Fibroblast of skin of scalp (primary cell): ENCODE measurements at places on chromosomes 1 and 21.

DNA sequence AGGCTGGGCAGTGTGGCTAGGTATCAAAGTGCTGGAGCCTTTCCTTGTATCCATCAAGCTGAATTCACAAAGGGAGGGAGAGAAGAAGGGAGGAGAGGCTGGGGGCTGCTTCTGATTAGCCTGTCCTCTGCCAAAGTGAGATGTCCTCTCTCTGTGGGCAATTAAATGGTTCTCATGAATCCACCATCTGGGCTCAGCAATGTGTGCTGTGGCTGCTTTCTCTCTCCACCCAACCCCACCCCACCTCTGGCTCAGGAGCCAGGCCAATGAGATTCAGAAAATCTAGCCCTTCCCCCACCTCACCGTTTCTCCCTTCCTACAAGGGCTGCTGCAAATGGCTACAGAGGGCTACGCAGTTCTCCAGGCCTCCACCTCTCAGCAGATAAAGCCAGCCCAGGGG lies 154.6 kb downstream of the TENT5C start:
- DNase-seq, result no peak

DNA sequence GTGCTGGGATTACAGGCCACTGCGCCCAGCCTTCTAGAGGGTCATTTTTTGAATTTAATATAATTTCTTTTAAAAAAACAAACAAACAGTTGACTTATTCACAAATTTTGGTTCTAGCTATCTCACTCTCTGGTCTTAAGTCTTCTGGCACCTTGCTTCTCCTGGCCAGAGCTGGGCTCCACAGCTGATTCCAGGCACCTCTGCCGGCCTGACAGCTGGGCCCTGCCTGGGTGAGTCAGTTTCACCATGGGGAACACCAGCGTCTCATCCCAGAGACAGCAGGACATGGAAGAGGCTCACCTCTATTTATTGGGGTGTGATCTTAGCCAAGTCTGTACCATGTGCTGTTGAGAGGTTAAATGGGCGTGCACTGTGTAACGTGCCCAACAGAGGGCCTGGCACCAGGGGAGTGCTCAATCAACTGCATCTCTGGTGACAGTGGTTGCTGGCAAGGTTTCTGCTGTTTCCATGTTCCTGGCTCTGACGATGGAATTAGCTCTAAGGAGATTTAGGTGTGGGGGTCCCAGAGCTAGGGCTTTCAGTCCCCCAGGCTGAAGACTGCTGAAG lies 956 bp downstream of the CPLANE2 start:
- no peak for DNase-seq

GRCh38 chr1:235225299-235225698 lies 64.2 kb upstream of the RBM34 start:
- DNase-seq, result no peak

DNA sequence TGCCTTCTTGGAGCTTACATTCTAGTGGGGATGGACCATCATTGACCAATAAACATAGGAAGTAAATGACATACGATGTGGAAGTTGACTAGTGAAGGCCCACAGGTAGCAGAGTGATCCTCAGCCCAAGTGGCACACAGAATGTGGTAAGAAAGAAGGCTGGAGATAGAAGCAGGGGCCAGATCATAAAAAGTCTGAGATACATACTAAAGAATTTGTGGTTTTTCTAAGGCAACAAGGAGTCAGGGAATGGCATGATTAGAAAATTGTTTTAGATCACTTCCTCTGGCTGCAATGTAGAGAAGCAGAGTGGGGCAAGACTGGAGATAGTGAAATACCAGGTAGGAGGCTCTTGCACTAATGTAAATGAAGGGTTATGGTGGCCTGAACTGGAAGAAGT lies 154.0 kb downstream of the VPS13D start:
- peak; percentile 31 for DNase-seq

DNA sequence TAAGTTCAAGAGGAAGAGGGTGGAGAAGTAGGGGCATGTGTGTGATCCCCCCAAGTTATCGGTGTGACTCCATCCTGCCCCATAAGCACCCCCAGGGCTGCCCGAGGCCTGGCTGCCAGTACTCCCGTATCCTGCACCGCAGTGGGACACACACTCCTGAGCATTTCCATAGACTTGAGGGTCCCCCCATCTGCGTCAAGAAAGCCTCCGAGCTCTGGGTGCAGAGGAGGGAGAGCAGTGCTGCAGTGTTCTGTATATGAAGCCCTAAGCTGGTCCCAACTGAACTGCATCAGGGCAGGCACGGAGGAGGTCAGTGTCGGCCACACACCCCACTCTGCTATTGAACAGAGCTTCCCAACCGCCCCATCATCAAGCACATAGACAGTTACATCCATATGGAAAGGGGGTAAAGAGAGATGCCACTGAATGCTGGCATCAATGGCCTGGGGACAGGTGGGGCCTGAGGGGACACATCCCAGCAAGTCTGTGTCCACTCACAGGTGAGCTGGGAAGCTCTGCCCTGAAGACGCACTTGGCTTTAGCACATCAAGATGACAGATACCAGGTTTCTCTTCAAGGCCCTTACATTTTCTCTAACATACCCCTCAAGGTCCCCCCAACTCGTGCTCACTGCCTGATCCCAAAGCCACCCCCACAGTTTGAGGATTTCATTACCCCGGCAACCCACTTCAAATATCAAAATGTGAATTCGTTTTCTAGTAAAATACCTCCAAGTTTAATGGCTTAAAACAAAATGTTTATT lies 64.3 kb downstream of the EVA1C start:
- DNase-seq, result no peak

- no peak for DNase-seq
Measured at GRCh38 chr1:76503100-76503499, 364.2 kb upstream of the ST6GALNAC5 start.

GRCh38 chr1:236058141-236058934 lies 6.6 kb downstream of the NID1 start:
- peak; percentile 29 for DNase-seq

- peak; percentile 89 for DNase-seq
Measured at GRCh38 chr1:244964112-244964971, 100.0 kb upstream of the HNRNPU start.

- DNase-seq, result no peak
Measured at GRCh38 chr1:92051948-92052347, 22.2 kb downstream of the EPHX4 start.

DNA sequence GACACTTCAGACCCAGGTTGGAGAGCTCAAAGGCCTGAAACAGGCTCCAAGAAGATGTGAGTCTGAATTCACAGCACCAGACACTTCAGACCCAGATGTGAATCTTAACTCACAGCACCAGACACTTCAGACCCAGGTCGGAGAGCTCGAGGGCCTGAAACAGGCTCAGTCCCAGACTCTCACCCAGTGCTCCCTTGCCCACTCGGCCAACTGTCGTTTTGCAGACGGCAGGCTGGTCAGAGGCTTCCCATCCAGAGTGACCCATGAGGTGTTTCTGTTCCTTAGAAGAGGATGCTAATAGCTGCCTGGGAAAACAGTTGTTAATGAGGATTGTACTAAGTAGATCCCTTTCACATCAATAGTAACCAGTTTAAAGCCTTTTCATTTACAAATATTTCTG lies 88.4 kb downstream of the ADARB1 start:
- DNase-seq, result no peak

GRCh38 chr1:26702680-26703038 lies 6.8 kb downstream of the ARID1A start:
- DNase-seq, result no peak

GRCh38 chr1:75430526-75430925 lies 180.4 kb downstream of the SLC44A5 start:
- DNase-seq, result no peak

GRCh38 chr1:14970799-14971141 lies 182.8 kb upstream of the TMEM51 start:
- DNase-seq, result peak; percentile 22

- peak; percentile 7 for DNase-seq
Measured at GRCh38 chr21:41369105-41369919, 7.5 kb downstream of the MX2 start.

DNA sequence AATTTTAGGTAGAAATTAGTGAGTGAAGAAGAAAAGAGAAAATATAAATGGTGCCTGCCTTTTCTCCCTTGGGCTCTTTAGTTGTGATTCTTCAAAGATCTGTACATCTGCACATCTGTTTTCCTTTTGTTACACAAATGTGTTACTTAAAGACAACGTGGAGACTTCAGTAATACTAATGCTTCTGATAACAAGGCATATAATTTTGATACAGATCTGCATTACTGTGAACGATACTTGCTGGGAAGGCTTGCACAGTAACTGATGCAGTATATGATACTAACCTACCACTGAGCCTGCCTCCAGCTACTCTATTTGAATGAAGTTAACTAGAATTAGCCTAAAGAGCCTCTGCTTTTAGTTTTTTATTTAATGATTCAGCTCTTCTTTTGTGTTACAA lies 244.6 kb downstream of the COL11A1 start:
- no peak for DNase-seq

DNA sequence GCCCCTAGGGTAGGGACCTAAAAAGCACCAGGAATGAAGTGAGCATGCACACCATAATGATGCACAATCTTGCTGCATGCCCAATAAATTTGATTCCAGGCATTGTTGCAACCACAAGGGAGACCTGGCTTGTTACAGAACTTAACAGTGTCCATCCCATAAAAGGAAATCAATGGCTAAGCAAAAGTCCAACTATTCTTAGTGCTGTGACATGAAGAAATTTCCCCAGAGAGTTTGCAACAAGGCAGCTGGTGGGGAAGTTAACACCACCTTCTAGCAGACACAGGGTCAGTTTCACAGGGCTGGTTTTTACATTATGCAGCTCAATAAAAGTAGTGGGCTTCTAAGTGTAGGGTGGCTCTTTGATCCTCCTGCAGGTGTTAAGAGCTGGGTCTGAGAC lies 221.1 kb downstream of the KCNJ6 start:
- peak; percentile 6 for DNase-seq

DNA sequence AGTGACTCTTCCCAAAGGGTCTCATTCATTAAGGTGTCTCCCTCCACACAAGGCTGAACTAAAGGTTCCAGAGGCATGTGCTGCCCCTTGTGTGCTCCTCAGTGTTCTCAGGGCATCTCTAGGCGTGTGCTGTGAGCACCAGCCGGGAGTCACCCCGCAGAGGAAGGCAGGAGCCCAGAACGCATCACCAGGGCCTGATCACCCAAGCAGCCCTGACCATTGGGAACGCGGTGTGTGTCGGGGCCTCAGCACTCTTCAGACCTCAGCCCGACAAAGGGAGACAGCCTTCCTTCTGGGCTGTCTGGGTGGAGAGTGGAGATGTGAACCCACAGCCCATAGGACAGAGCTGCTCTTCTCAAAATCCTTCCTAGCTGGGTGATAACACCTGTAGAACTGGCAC lies 9.1 kb downstream of the SLC37A1 start:
- DNase-seq, result no peak

GRCh38 chr1:92961896-92962752 lies 862 bp upstream of the DIPK1A start:
- DNase-seq, result peak; percentile 96

DNA sequence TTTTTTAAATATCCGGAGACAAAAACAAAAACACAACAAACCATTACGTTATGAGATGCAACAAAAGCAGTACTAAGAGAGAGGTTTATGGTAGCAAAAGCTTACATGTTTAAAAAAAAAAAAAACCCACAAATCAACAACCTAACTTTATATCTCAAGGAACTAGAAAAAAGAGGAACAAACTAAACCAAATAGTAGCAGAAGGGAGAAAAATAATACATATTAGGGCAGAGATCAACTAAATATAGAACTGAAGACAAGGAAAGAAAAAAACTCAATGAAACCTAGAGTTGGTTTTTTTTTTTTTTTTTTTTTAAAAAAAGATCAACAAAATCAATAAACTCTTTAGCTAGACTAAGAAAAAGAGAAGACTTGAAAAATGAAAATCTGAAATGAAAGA lies 34.9 kb downstream of the ZNF644 start:
- no peak for DNase-seq

- no peak for DNase-seq
Measured at GRCh38 chr1:236288620-236288976, 6.8 kb upstream of the ERO1B start.

GRCh38 chr21:19510057-19510456 lies 1106.5 kb upstream of the TMPRSS15 start:
- DNase-seq, result no peak

DNA sequence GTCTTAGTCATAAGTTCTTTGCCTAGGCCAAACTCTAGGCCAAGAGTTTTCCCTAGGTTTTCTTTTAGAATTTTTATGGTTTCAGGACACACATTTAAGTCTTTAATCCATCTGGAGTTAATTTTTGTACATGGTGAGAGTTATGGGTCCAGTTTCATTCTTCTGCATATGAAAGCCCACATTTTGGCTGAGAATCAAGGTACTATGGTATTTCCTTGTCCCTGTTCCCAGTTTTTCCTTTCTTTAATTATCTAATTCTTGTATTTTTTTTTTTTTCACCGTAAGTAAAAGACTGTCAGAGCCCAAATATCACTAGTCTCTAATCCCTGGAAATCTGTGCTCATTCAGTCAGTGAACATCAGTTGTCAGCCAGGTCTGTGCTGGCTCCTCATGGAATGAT lies 105.4 kb downstream of the MAP3K21 start:
- no peak for DNase-seq
